ENCODE measurements at places on chromosomes 3 and 15. TPM values are rescaled to one million over a fixed set of nuclear protein-coding genes. Genes with fewer than 3 reads are reported as not detected.

Gene HIGD2B
- polyA plus RNA-seq: not detected

Gene C3orf49
- not detected for polyA plus RNA-seq

Gene BCHE
- 2.1 TPM for polyA plus RNA-seq

Gene ROBO1
- 27.4 TPM for polyA plus RNA-seq

Gene IL12A
- 0.98 TPM for polyA plus RNA-seq

Gene ANKRD34C
- polyA plus RNA-seq: not detected

Gene DIS3L
- polyA plus RNA-seq: 47.9 TPM

DNA sequence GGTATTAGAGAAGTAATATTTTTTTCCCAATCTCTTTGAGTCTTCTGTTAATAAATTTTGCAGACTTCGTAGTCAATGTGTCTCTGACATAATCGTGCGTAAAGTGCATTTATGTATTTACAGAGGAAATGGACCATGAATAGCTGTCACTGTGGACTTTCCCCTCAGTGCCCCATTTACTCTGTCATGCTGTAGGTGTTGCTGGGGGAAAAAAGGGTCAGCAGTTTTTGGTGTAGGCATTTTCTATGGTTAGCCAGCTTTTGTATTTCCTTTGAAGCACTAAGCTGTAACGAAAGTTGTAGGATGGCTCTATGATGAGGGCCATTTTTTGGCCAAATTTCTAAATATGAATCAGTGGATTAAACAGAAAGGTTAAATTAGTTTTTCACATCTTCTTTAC is 598.4 kb downstream of the FGF12 start:
- no peak for DNase-seq

DNA sequence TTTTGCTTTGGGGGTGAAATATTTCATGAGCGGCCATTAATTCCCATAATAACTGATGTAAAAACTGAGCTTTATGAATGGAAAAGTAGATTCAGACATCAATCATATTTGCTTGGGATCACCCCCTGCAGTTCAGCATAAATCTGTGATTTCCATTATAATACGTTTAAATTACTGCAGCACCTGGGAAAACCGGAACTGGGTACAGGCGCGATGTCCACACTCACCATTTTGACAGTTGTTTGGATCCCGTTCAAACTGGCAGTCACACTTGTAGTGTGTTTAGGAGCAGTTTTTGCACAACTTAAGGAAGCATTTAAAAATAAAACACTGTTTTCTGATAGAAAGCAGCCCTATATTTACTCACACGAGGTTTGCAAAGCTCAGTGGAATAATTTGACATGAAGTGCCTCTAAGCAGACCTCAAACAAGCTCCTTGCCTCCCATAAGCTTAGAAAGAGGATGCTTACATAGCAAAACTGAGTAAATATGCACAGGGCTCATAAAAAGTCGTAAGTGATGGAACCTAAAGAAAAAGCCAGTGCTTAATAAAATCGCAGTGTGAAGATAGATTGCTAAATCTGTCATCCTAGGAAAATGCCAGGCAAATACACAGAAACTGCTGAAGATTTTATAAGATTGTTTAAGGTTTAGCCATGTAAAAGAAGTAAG is 377.6 kb downstream of the PTPRG start:
- DNase-seq: no peak

GRCh38 chr3:117752984-117753717 is 1043.6 kb downstream of the TUSC7 start:
- no peak for DNase-seq

- DNase-seq: no peak
Measured at GRCh38 chr3:64685331-64685799, 2.4 kb downstream of the ADAMTS9 start.

DNA sequence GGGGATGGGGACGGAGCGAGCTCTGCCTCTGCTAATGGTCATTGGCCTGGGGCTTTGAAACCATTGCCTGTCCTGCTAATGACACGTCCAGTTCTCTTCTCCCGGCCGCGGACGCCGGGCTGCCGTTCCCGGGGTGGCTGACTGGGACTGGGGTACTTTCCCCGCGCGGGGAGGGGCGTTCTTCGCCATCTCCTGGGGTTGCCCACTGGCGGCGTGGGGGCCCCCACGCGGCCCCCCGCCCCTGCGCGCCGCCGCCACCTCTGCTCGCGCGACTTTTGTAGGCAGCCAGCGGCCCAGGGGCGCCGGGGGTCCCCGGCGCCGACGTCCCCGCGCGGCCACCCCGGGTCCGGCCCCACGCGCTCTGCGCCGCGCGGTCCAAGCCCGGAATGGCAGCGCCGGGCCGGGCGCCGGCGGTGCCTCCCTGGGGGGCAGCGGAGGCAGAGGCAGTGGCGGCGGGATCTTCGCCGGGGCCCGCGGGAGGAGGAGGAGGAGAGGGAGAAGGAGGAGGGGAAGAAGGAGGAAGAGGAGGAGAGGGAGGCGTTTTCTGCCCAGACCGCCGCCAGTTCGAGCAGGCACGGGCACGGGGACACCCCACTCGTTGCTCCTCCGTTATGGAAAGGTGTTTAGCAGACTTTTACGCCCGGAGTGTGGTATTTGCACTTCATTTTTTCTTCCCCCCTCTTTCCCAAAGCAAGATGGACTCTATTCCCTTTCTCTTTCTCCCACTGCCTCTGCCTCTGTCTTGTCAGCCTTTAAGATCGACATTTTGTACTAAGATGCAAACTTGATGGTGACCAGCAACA is 2.3 kb downstream of the BBX start:
- peak; percentile 54 for DNase-seq

GRCh38 chr15:66017792-66018487 is 148.6 kb downstream of the RAB11A start:
- DNase-seq: no peak

DNA sequence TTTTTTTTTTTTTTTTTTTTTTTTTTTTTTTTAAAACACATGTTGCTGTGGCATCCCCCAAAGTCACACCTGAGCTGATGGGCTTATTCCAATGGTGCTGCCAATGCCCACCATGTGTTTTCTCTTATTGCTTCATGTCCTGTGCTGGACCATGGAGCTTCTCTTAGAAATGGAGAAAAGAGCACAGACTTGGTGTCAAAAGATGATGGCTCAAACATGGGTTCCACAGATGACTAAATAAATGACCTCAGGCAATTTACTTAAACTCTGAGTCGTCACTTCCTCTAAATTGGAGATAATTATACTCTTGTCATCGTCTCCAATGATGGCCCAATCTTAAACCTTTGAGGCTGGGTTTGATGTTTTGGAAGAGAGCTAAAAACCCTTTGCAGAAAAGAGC is 28.1 kb downstream of the CHST2 start:
- DNase-seq: no peak

DNA sequence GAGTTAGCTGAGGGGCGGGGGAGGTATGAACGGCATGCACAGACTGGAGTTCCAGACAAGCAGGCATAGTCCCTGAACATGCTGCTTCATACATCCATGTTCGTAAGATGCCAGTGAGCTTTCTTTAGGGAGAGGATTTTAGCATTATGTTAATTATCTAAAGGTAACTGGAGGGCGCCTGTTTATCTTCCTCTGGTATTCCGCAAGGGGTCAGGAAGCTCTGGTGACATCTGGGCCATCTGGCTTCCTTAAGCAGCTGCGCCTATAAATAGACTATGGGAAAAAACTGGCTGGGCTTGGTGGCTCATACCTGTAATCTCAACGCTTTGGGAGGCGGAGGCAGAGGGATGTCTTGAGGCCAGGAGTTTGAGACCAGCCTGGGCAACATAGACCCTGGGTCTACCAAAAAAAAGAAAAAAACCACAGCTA is 1.5 kb upstream of the FBXO22 start:
- no peak for DNase-seq

DNA sequence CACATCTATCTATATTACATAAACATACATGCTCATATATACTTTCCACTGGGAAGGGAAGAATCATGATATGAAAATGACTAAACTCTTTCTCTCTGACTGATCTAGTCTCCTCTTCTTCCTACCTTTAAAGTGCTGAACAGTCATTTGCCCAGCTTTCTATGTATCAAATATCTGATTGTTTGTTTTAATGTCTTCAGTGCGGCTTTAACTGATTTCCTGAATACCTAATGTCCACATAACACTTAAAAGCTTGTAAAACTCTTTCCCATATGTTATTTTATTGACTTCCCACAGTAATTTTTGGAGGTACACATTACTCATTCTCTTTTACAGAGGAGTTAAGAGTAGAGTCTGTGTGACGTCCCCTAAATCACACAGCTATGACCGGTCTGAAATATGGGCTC is 28.2 kb downstream of the CPOX start:
- DNase-seq: no peak

DNA sequence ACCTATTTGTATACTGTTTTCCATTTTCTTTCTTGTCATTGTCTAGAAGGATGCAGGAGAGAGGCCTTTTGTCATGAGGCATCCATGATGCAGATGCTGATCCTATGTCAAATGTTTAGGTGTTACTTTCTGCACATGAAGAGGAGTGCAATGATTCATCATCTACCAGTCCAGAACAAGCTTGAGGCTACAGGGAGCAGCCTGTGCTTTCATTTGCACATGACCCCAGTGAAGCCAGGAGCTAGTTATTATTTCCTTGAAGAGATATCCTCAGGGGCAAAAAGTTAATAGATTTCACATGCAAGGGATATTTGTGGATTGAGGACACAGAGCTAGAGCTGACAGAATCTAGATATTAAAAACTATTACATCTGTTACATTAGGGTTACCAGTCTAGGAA is 204.4 kb upstream of the TGFBR2 start:
- DNase-seq: no peak

GRCh38 chr15:101604124-101604874 is 47.9 kb downstream of the TM2D3 start:
- DNase-seq: no peak

DNA sequence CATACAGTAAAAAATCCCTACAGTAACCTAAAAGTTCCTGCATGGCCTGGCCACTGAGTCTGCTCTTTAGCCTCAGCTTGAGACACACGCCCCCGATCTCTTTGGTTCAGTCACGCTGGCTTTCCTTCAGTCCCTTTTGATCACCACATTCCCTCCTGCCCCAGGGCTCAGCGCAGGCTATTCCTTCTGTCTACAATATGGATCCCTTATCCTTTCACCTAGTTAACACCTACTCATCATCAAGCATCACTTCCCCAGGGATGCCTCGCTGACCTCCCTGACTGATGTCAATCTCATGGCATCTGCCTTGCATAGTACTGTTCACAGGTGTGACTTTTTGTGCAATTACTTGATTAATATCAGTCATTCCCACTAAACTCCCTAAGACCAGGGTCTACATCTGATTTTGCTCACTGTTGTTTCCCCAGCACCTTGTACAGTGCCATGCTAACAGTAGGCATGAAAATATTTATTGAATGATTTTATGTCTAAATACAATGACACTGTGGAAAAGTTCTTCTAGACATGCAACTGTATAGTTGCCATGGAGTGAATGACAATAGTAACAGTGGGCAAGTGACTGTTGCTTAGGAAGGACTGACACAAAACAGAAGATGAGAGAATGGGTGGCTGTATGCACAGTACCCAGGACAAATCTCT is at the start of gene SNTN:
SNTN (plus strand) TSS at position 610 of the 660 bp plus-strand sequence; CDS start at position 623, 13 bp downstream.
- no peak for DNase-seq

DNA sequence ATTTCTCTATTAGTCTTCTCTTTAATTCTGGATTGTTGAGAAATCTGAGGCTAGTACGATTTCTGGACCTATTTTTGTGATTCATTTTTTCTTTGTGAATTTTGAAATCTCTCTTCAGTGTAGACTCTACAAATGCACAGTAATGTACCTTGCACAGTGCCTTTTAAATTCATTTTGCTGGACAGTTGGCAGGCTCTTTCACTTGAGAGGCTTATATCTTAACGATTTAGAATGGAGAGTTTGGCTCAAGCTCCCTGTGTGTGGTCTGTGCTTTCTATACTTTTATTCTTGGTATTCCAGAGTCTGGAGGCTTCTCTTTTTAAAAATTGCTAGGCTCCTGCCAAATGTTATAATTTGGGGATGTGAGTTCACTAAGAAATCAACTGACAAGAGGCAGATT is 8.8 kb downstream of the CRYBG3 start:
- DNase-seq: no peak

GRCh38 chr3:172279191-172279640 is 169.0 kb downstream of the GHSR start:
- no peak for DNase-seq

DNA sequence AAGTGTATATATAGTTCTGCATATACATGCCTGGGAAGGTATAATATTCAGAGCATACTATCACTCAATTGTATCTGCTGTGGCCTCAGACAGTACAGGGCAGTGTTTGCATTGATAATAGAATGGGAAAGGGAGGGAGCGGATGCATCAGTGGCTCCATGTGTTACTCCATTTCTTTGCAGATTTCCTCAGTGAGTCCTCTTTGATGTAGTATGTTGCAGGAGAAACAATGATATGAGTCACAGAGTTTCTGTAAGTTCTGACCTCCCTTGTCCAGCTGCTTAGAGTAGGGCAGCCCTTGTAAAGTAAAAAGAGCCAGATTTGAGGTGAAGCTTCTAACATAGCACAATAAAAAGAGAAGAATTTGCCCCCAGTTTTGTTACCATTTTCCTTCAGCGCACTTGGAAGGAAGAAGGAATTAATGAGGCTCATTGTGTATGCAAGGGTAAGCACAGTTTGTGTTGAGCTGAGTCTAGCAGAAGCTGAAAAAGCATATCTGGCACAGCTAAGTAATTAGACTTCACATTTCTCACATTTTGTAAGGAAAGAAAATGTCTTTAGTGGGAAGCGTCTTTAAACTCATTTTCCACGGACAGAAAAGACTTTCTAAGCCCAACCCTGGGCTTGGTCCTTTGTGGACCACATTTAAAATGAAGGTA is 555.8 kb upstream of the IL12A start:
- DNase-seq: no peak

DNA sequence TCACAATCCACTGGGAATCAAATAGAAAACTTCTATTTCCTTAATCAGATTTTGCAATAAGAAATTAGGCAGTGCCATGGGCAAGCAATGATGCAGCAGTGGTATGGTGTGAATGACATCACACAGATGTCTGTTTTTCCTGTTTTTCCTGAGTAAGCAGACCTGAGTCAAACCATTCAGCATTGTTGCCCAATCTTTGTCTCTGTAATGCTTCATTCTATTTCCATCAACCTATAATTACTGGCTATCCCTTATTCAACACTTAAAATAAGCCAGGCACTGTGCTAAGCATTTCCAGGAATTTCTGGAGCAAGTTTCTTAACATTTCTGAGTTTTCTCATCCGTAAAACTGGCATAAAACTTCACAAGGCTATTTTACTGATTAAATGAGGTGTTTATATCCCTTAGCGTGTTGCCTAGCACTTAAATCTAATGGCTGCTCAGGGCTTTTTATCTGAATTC is 11.3 kb upstream of the OXSR1 start:
- DNase-seq: no peak

All from A549 (cell line).